ENCODE measurements at places on chromosomes 12 and 14.

- no peak for DNase-seq
- H3K4me1 ChIP-seq: no peaks in the 10 kb centered on the region
- no peaks in the 10 kb centered on the region for H3K36me3 ChIP-seq
- no peak overlapping the region for H3K4me3 ChIP-seq
- H3K27ac ChIP-seq: no peak overlapping the region
- H3K27me3 ChIP-seq: peaks cover 2% of the 10 kb centered on the region
Measured at GRCh38 chr12:5260086-5260485, 171.8 kb upstream of the NTF3 start.

- no peak overlapping the region for H3K4me3 ChIP-seq
- no peak for DNase-seq
- H3K4me1 ChIP-seq: no peaks in the 10 kb centered on the region
- no peaks in the 10 kb centered on the region for H3K27me3 ChIP-seq
- peaks cover 22% of the 10 kb centered on the region for H3K36me3 ChIP-seq
Measured at GRCh38 chr12:28269851-28270250, 79.6 kb downstream of the CCDC91 start.

GRCh38 chr12:116714175-116714574 lies 23.7 kb downstream of the SPRING1 start:
- peaks cover 13% of the 10 kb centered on the region for H3K36me3 ChIP-seq
- no peak for DNase-seq
- H3K4me1 ChIP-seq: peaks cover 5% of the 10 kb centered on the region
- peaks cover 7% of the 10 kb centered on the region for H3K27me3 ChIP-seq
- H3K27ac ChIP-seq: no peak overlapping the region

DNA sequence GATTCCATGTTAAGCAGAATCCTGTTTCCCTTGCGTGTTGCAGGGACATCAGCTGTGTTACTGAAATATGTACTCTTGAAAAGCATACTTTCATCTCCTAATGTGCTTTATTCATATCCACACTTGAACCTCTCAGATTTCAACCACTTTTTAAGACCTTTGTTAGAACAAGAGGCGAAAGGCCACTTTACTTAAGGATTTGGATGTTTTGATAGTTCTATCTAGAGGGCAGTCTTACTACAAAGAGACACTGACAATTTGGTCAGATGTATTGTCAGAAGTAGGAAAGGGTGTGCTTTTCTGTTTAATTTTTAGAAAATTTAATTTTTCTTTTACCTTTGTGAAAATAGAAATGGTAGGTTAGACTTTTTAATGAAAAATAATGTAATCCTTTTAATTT lies 267.9 kb downstream of the TMTC2 start:
- H3K36me3 ChIP-seq: no peaks in the 10 kb centered on the region
- H3K4me3 ChIP-seq: no peak overlapping the region
- H3K27me3 ChIP-seq: no peaks in the 10 kb centered on the region
- no peak overlapping the region for H3K27ac ChIP-seq

DNA sequence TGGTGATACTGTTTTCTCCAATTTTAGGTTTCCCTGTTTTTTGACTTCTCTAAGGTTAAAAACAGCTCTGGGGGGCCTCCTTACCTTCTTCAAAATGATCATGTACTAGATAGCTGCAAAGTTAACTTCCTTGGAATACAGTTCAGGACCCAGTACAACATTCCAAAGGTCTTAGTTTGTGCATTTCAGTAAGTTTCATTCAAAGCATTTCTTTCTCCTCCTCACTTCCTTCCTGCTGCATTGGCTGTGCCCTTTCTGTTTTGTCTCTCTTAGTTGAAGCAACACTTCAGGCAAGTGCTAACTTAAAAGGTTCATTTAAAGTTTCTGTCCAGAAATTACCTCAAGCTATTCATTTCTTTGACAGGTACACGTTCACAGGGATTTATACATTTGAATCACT lies 95.7 kb downstream of the SCN8A start:
- H3K27me3 ChIP-seq: peaks cover 12% of the 10 kb centered on the region
- no peak overlapping the region for H3K4me3 ChIP-seq
- no peak for DNase-seq
- H3K36me3 ChIP-seq: no peaks in the 10 kb centered on the region
- no peak overlapping the region for H3K27ac ChIP-seq
- H3K4me1 ChIP-seq: peaks cover 10% of the 10 kb centered on the region

- peaks cover 2% of the 10 kb centered on the region for H3K4me1 ChIP-seq
- H3K36me3 ChIP-seq: no peaks in the 10 kb centered on the region
- H3K27ac ChIP-seq: no peak overlapping the region
- no peak for DNase-seq
Measured at GRCh38 chr14:55572578-55572977, 7.4 kb upstream of the KTN1 start.

Measured in activated CD4-positive, alpha-beta T cell treated with anti-CD3 and anti-CD28 coated beads, Interleukin-2, amount 10 ng/mL, durations not matched to agents 7 days and 5 days (primary cell).